WTC11 (cell line): ENCODE measurements at places on chromosomes 13 and 19. TPM values are rescaled to one million over a fixed set of nuclear protein-coding genes. Genes with fewer than 3 reads are reported as not detected.

DNA sequence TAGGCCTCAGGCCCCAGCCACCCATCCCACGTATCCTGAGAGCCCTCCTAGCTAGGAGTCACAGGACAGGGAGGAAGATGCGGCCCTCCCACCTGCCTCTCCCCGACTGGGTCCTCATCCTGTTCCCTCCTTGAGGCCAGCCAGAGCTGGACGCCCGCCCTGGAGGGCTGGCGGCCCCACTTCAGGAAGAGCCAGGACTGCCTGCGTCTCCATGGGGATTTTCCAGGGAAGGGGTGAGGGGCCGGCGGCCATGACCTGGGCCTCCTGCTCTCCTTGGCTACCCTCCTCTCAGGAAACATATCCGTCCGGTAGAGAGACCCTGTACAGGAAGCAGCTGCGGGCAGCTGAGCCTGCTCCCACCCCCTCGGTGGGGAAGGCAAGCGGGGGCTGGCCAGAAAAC, 11.3 kb upstream of the PRKD2 start:
- DNase-seq, result no peak

DNA sequence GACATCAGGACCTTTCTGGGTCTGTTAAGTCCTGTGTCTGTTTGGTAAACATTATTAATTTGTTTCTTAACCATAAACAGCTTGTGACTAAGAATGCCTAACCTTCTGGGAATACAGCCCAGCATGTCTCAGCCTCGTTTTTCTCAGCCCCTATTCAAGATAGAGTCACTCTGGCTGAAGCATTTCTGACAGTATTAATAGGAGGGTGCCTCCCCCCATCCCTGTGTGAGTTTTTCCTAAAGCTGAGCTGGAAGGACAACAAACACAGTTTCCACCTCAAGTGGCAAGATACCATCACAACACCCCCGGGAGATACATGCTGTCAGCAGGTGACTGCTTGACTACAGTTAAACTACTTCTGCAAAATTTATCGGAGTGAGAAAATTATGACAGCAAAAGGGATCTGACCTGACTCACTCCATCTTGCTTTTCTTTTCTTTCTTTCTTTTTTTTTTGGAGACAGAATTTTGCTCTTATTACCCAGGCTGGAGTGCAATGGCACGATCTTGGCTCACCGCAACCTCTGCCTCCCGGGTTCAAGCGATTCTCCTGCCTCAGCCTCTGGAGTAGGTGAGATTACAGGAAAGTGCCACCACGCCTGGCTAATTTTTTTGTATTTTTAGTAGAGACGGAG, 59.3 kb upstream of the ABCC4 start:
- no peak for DNase-seq

GRCh38 chr13:111099290-111099689, 15.8 kb upstream of the ARHGEF7 start:
- DNase-seq, result no peak

Gene TSSK6
- total RNA-seq, result 4.7 to 7.8 TPM (median 7.7 TPM) in 3 replicates
